ENCODE measurements at places on chromosomes 4 and X.

DNA sequence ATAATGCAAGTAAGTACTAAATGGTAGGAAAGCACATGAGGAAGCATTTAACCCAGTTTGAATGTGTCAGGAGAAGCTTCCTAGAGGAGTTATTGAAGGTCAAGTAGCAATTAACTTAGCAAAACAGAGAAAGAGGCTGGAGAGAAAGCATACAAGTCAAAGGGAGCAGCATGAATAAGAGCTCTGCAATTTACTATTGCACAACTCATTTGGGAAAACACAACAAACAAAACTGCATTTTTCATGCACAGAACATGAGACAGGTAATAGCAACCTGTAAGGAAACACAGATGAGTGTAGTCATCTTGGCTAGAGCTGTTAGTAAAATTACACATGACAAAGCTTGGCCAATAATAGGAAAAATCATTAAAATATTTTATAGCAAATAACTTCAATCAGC is 538.1 kb downstream of the PPP4R3C start:
- no peak for DNase-seq

DNA sequence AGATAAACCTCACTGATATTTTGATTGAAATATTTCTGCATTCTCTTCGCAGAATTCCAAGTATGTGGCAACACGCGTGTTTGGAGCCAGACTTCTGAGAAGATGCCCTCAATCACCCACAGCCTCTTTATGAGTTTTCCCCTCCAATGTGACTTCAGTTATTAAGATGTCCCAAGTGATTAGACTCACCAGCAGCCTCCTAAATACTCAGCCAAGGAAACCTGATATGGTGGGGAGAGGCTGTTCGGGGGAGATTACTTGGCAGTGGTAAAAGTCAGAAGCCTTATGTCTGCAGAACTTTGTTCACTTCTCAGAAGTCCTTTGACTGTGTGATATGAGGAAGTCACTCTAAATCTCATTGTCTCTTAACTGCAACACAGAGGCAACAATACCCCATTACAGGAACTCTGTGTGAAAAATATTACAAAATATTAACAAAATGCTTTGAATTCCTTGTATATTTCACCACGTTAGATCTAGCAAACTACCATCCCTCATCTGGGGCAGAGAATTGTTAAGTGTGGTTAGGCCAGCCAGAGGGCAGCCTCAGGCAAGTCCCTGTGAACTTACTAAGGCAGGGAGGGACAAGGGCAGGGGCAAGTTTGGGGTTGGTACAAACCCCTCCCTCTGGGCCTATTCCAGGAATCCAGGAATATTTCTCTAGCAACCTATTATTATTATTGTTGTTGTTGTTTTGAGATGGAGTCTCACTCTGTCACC is 151.4 kb upstream of the USP9X start:
- DNase-seq: no peak

GRCh38 chrX:148649145-148649795 is 148.9 kb downstream of the AFF2 start:
- DNase-seq: no peak

GRCh38 chr4:112511093-112511802 is 4.7 kb downstream of the NEUROG2 start:
- DNase-seq: no peak

- DNase-seq: no peak
These were observed 155.8 kb downstream of the PPP3CA start for GRCh38 chr4:101191302-101192098.

- DNase-seq: no peak
These were observed 192.6 kb upstream of the FAM241A start for GRCh38 chr4:111952688-111953087.

DNA sequence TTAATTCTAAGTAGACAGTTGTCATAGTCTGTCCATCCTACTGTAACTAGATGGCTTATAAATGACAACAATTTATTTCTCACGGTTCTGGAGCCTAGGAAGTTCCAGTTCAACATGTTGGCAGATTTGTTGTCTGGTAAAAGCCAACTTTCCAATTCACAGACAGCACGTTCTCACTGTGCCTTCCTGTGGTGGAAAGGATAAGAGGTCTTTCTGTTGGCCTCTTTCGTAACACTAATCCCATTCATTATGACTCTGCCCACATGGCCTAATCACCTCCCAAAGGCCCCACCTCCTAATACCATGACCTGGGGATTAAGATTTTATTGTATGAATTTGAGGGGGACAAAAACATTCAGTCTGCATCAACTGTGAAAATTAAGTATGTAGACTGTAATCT is 83.2 kb downstream of the GALNTL6 start:
- DNase-seq: no peak

GRCh38 chrX:6021316-6022091 is 207.2 kb downstream of the NLGN4X start:
- no peak for DNase-seq

DNA sequence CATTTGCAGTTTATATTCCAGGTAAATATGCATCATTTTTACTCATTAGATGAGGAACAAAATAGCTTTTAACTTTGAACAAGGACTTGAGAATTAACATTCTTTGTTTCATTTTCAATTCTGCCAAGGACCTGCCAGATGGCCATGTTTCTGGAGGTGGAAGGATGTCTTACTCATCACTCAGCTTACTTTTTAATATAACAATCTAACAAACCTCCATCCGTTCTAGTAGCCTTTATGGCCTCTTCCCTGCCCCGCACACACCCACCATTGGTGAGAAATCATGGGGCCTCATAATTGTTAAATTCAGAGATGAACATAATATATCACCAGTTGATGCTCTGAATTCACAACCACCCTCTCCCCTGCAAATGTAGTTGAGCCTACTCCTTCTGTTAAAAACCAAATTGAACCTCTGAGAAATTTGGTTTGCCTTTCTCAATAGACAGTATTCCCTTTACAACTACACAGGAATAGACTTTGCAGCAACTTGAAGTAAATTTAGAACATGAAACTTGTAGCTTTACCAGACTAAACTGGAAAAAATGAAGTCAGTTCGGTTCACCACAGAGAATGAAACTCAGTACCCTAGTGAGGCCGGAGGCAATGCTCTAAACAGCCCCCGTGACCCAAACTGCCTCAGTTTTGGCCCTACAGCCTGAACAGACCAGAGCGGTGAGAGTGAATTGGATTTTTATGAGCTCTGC is 50.1 kb upstream of the ACSL4 start:
- no peak for DNase-seq

DNA sequence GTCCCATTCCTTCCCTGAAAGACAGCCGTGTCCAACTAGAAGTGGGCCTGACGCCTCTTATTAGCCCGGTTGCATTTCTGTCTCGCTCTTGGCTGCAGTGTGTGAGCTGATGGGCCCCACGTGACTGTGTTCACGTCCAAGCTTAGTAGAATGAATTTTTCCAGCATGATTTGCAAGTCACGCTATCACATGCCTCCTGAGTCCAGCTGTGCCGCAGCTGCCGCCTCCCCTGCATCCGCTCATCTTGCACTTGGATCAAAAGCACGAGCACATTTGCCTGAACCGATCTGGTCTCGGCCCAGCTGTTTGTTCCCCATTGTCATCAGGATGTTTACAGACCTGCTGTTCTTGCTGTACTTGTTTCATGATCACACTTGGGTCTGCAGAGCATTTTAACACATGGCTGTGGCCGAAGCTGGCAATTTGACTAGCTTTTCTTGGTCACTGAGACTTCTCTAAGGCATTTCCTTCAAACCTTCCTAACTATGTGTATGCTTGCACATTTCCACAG is 126.5 kb downstream of the KIT start:
- DNase-seq: no peak

DNA sequence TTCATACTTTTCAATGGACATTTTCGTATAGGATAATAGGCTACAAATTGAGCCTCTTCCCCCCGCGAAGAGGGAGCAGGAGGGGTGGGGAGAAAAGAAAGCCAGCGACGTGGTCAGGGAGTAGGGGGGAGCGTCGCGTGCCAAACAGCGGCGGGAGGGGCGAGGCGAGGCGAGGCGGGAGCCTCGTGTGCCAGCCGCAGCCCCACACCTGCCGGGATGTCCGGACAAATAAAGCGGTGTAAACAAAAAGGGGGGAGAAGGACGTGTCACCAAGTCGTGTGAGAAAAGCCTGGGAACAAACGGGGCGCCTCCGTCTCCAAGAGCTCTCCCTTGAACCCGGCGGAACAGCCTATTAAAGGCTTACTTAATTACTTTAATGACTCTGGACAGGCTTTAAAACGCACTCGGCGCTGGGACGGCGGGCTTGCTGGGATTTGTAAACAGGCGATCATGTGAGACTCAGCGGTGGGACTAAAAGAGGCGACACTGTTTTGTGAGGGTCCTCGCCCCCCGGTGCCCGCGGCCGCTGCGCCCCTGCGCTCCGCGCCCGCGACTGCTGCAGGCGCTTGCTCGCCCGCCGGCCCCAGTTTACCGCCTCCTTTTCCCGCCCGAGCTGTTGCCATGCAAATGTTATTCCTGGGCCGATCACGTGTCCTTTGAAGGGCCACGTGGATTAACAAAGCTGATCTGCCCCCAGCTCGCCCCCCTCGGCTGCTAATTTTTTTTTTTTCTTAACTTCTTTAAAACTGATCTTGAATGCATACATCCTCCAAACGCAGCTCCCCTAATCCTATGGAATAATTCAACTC is at the start of gene HELT:
TSS of gene HELT (plus strand) at position 527 of the 809 bp plus-strand sequence. CDS start 439 bp downstream, outside the sequence.
- no peak for DNase-seq

DNA sequence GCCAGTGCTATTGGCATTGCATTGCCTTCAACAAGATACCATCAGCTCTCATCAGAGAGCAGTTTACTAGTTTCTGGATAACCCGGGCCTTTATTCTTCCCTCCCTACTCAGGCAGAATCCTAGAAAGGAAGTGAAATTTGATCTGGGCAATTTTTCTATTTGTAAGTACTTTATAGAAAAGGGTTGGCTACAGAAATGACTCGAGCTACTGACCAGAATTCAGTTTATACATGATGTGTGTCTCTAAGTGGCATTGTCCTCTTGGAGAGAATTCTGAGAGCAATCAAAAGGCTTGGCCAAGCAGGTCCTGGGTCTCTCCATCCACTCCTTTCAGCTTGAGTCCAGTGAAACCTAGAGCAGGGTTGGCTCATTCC is 192.7 kb upstream of the LEF1 start:
- no peak for DNase-seq
